Stimulated activated CD4-positive, alpha-beta T cell treated with anti-CD3 and anti-CD28 coated beads, Interleukin-1b, Interleukin-23, amount 100 ng/mL, for 1 hour (primary cell): ENCODE measurements at places on chromosomes 2 and 18.

GRCh38 chr2:40415391-40415790 lies 36.5 kb downstream of the SLC8A1 start:
- no peak for DNase-seq

- no peak for DNase-seq
These were observed 1.0 kb upstream of the GPR35 start for GRCh38 chr2:240624011-240624949.

DNA sequence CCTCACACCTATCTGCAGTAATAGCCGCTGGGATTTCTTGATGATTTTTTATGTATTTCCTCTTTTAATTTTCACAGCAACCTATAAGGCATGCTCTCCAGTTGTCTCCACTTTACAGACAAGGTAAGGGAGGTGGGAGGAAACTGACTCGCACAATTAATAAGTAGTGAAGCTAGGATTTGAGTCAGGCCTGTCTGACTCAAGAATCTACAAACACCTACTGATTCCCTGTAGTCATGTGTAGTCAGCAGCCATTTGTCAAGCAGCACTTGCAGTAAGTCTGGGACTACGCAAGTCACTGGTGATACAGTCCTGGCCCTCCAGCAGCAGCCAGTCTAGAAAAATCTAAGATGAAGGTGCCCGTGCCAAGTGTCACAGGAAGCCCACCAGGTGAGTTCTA lies 193.6 kb upstream of the PKDCC start:
- DNase-seq = no peak

DNA sequence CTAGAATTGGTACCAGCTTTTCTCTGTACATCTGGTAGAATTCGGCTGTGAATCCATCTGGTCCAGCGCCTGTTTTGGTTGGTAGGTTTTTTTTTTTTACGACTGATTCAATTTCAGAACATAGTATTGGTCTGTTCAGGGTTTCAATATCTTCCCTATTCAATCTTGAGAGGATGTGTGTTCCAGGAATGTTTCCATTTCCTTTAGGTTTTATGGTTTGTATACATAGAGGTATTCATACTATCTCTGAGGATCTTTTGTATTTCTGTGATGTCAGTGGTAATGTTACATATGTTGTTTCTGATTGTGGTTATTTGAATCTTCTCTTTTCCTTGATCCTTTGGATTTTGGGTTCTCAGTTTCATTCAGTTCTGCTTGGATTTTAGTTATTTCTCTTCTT lies 172.1 kb upstream of the ITGA4 start:
- DNase-seq = no peak

GRCh38 chr2:144468823-144469595 lies 50.9 kb downstream of the ZEB2 start:
- no peak for DNase-seq
